Cerebellar cortex (tissue), 1 donor: ENCODE measurements at places on chromosomes 3 and 15.

DNA sequence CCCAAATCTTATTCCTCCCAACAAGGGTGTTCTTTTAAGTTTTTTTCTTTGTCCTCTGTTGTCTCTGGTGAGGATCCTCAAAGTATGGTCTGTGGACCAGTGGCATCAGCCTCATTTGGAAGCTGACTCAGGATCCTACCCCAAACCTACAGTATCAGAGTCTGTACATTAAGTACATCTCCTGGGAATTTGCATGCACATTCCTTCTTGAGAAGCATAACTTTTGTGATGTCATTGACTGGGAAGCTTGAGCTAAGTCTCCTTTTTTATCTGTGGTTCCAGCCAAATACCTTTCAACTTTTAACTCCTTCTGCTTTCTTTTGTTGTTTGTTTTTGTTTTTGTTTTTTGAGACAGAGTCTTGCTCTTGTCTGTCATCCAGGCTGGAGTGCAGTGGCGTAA lies 40.5 kb downstream of the ARMC8 start:
- DNase-seq: no peak

DNA sequence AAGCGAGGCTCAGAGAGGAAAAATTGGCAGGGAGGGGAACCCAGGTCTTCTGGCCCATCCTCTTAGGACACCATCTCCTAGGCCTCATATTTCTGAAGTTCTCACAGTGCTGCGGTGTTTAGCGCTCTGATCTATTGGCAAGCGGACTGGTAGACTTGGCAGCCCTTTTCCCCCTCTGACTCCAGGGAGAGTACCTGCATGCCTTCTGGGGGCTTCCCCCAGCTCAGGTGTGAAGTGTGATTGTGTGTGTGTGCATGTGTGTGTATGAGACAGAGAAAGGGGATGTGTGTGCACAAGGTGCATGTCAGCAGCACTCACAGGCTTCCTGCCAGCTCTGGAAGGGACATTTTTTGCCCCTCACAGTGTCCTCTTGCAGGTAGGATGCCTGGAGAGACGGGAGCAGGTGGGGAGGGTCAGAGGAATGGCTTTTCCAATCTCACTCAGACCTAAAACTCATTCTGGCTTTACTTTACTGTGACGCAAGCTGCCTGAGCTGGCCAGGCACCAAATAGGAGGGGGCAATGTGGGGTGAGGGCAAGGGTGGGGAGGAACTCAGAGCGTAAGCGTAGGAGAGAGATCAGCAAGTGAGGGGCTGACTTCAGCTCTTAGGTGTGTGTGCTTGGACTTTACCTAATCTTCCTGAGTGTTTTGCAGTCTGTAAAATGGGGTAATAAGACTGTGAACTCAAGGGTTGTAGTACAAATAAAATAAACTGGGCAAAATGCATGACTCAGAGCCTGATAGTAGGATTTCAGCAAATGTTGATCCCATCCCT lies 4.0 kb upstream of the IL17RE start:
- no peak for DNase-seq

- DNase-seq: peak; percentile 77
Observed at GRCh38 chr3:78974181-78974790, 793.5 kb downstream of the ROBO1 start.

DNA sequence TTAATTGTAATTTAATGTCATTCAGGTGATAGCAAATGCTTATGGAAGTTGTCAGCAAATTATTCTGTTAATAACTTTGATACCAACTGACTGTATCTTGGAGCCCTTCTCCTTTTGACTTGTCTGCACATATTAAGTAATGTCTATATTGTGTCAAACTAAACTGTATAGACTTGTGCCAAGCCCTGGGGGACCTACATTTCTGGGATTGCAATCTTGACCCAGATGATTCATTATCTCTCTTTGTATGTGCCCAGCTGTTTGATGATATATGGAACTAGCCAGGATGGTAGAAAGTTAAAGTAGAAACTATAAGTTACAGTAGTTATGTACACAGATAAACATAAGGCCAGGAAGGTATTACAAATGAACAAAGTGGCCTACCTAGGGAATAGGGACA lies 402.8 kb upstream of the RARB start:
- no peak for DNase-seq

GRCh38 chr15:48414015-48414414 lies 82.8 kb downstream of the DUT start:
- DNase-seq: no peak

- peak; percentile 29 for DNase-seq
Observed at GRCh38 chr15:41789236-41789635, 15.0 kb downstream of the MAPKBP1 start.

- DNase-seq: no peak
Observed at GRCh38 chr3:125440559-125440955, 65.4 kb upstream of the ZNF148 start.

GRCh38 chr3:50516440-50516871 lies 13.0 kb upstream of the CACNA2D2 start:
- DNase-seq: no peak

- peak; percentile 53 for DNase-seq
Observed at GRCh38 chr3:57152151-57153143, 12.7 kb downstream of the IL17RD start.

- DNase-seq: no peak
Observed at GRCh38 chr3:4503050-4503449, 9.9 kb downstream of the ITPR1 start.

- DNase-seq: no peak
Observed at GRCh38 chr15:75895731-75896130, 7.9 kb upstream of the FBXO22 start.

DNA sequence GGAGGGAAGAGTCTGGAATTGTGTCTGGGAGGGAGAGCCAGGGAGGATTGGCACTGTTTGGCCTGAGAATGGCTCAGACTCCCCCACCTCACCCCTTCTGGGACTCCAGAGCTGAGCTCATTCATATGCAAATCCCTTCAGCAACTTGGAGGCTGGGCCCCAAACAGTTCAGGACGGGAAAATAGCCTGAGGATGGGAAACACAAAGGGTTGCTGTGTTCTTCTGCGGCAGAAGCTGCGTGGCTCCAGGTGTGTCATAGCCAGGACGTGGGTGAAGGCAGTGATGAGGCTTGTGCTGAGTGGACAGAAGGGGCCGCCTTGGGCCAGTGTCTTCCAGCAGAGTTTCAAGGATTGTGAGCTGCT lies 16.6 kb downstream of the MASP1 start:
- no peak for DNase-seq

DNA sequence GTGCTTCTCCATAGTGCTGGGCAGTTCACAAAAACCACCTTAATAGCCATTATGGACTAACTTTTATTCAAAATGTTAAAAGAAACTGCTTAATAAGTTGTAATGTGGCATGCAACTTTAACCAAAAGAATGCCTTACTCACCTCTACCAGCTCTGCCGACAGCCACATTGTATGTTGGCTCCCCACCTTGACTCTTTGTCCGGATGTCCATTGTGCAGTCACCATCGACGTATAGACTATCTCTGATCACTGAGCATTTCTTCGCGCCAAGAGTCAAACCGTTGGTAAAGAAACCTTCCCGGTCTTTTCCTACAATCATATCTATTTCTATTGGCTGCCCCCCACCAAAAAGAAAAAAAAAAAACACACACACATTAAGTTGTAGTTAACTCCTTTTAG lies 2.5 kb downstream of the PFN2 start:
- no peak for DNase-seq

DNA sequence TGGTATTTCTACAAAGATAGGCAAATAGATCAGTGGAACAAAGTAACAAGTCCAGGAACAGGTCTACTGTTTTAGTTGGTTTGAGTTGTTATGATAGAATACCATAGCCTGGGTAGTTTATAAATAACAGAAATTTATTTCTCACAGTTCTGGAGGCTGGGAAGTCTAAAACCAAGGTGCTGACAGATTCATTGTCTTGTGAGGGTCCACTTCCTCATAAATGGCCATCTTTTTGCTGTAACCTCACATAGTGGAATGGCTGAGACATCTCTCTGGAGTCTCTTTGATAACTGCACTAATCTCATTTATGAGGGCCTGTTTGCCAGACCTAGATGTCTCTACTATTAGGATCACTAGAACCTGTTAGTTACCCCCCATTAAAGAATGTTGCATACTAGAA lies 152.3 kb upstream of the MYRIP start:
- DNase-seq: no peak

- DNase-seq: no peak
Observed at GRCh38 chr15:75815811-75816719, 27.2 kb upstream of the UBE2Q2 start.

- peak; percentile 60 for DNase-seq
Observed at GRCh38 chr15:22980189-22981050, at the start of gene CYFIP1. CYFIP1 (minus strand) TSS chr15:22980368; CDS start chr15:22947285, 33,083 bp downstream.
